Cerebellar cortex (tissue), 1 donor: ENCODE measurements at places on chromosomes 12 and 14.
A peak's percentile ranks its signal among the peaks of the same experiment; 100 is the strongest.

DNA sequence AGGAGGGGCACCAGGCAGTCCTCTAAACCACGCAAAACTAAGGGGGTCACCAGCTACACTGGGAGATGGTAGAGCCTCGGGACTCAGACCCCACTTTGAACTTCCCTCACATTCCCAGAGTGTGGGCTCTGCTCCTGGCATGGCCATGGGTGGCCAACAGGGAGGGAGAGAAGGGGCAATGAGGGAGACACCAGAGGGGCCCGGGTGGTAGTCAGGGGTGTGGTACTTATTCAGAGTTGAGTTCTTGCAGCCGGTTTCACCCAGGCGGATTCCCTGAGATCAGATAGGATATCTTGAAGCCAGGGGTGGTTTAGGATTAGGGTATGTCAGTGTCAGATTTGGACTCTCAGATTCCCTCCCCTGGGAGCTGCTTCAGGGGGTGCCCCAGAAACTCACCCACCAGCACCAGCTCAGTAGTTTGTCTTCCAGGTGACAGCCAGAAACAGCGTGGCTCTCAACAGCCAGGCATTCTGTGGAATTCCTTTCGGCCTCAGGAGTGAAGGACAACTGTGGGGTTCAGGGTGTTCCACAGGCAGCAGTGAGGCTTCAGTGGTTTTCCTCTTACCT lies 56.0 kb downstream of the ELK3 start:
- DNase-seq, result no peak

- DNase-seq, result no peak
Observed at GRCh38 chr12:25811656-25812126, 146.8 kb upstream of the RASSF8 start.

DNA sequence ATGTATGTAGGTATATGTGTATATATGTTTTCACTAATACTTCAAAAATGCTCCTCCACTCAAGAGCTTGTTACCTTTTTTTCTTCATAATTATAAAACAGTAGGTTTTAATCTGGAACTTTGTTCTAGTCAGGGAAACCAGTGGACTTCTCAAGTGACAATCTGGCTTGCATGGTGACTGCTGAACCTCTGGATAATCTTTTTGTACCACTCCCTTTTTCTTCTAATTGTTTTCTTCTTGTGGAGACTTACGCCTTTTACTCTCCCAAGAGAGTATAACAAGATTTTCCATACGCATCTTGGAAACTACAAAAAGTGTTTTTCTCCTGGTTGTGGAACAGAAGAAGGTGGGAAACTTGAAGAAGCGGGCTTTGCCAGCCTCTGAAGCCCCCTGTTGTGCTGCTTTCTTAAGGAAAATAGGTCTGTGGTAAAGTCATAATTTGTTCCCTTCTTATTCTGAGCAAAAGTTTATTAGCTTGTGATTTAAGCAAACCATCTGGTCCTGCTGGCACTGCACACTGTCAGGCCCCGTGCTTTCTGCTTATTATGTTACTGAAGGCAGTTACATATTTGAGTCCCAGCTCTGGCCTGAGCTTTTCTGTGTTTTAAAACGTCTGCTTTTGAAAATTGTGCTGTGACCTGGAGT lies 291.8 kb downstream of the ERC1 start:
- DNase-seq, result peak; percentile 82

- DNase-seq, result no peak
Observed at GRCh38 chr14:32800320-32800719, 138.4 kb upstream of the NPAS3 start.

DNA sequence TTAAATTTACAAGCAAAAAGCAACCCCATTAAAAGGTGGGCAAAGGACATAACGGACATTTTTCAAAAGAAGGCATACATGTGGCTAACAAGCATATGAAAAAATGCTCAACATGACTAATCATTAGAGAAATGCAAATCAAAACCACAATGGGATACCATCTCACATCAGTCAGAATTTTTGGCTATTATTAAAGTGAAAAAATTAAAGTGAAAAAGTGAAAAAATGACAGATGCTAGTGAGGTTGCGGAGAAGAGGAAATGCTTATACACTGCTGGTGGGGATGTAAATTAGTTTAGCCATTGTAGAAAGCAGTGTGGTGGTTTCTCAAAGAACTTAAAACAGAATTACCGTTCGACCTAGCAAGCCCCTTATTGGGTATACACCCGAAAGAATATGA lies 7.9 kb downstream of the OTOGL start:
- DNase-seq, result no peak

DNA sequence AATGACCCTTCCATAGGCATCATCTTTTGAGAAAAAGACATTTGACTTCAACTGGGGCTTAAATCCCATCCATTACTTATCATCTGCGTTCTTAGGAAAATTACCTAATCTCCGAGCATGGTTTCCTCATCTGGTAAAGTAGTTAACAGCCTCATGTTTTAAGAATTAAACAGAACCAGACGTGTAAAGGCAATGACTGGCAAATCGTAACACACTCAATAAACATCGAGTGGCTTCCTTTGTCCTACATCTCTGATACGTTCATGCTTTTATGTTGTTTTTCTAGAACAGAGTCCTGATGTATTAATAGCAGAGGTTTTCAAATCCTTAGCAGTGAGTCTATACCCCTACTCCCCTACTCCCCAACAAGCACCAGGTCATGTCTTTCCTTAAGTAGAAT lies 189.7 kb upstream of the RGS6 start:
- DNase-seq, result no peak
